ENCODE measurements at places on chromosomes 11 and 22.

DNA sequence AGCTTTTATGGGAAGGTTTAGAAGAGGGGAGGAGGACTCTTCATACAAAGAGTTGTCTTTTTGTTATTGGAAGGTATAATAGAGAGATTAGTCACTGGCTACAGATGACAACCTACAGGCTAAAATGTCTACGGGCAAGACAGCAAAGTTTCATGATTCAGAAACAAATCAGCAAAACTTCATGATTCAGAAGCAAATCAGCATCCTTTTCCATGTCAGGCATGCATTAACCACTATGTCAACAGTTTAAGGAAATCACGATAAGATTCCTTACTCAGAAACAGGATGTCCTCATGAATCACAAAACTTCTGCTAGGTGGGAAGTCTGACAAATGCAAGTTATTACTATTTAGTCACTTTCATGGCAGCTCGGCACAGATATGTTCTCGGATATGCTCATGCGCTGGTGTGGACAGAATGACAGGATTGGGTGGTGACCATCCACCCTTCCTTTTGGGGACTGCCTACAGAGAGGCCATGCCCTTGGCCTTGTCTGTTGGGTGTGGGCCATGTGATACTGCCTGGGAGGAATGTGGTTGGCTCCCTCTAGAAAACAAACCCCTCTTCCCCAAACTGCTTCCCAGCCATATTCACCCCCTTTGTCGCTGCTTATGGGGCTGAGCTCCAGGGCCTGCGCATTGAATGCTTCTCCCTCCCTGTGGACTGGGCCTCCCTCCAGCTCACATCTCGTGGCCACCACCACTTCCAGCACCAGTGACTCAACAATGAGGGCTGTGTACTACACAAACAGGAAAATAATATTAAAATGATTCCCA is 10.1 kb downstream of the C11orf91 start:
- DNase-seq: peak; percentile 74
- H3K27ac ChIP-seq: peak overlapping the region; percentile 81
- H3K4me3 ChIP-seq: no peak overlapping the region
- peaks cover 27% of the 10 kb centered on the region for H3K4me1 ChIP-seq
- no peaks in the 10 kb centered on the region for H3K36me3 ChIP-seq

GRCh38 chr22:35917651-35918050 is 111.0 kb downstream of the RBFOX2 start:
- DNase-seq: no peak
- no peak overlapping the region for H3K27ac ChIP-seq
- H3K4me1 ChIP-seq: peaks cover 98% of the 10 kb centered on the region
- no peaks in the 10 kb centered on the region for H3K27me3 ChIP-seq
- H3K4me3 ChIP-seq: no peak overlapping the region
- no peaks in the 10 kb centered on the region for H3K36me3 ChIP-seq

GRCh38 chr11:395866-396265 is 1.9 kb downstream of the PKP3 start:
- peaks cover 3% of the 10 kb centered on the region for H3K27me3 ChIP-seq
- no peak overlapping the region for H3K4me3 ChIP-seq
- no peak overlapping the region for H3K27ac ChIP-seq
- peaks cover 6% of the 10 kb centered on the region for H3K4me1 ChIP-seq
- no peak for DNase-seq
- no peaks in the 10 kb centered on the region for H3K36me3 ChIP-seq

DNA sequence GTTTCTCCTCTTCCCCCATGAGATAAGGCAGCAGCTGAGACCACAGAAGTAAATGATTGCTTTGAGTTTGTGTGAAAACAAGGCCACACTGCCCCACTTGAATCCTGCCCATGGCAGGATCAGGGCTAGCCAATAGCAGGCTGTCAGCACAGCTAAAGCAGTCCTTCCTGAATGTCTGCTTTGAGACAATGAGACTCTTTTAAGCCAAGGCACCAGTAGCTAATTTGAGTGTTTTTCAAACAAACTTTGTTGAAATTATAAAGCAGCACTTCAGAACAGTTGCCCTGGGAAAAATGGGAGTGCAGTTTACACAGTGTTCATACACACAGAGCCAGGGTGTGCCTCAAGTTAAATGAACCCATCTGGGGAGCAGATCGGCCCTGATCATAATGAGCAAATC is 103.5 kb upstream of the OR5AK2 start:
- peaks cover 7% of the 10 kb centered on the region for H3K4me1 ChIP-seq
- no peak overlapping the region for H3K27ac ChIP-seq
- no peak for DNase-seq
